ENCODE measurements at places on chromosomes 7 and 10.

DNA sequence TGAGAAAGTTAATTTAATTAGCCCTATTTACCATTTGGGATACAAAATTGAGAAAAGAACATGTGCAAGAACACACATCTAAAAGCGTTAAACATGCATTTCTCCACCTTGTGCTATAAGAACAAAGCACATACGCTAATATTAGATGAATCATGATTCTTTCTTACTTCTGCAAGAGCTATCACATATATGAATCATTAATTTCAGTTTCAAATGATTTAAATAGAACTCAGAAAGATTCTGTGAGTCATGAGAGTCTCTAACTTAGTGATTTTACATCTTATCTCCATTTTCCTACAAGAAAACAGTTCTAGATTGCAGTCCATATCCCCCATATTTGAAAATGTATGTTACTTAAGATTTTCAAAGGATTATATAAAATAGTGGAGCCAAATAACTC, 173.9 kb downstream of the RNLS start:
- DNase-seq = no peak

GRCh38 chr7:70134029-70134770, 535.9 kb downstream of the AUTS2 start:
- DNase-seq = no peak

DNA sequence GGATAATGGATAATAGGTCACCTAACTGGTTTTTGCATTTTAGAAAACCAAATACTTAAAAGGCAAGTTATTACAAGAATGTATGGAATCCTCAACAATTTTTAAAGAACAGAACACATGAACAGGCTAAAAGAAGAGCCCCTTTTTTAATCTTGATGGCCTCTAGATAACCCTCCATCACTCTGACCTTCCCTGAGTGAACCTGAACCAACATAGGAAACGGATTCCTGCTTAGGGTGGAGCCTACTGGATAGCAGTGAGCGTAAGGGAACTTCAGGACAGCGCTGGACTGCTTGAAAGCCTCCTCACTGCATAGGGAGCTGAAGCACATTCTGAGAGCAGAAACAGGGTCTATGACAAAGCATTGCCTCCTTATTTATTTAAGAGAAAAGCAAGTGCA, 20.5 kb downstream of the TRPV5 start:
- no peak for DNase-seq

DNA sequence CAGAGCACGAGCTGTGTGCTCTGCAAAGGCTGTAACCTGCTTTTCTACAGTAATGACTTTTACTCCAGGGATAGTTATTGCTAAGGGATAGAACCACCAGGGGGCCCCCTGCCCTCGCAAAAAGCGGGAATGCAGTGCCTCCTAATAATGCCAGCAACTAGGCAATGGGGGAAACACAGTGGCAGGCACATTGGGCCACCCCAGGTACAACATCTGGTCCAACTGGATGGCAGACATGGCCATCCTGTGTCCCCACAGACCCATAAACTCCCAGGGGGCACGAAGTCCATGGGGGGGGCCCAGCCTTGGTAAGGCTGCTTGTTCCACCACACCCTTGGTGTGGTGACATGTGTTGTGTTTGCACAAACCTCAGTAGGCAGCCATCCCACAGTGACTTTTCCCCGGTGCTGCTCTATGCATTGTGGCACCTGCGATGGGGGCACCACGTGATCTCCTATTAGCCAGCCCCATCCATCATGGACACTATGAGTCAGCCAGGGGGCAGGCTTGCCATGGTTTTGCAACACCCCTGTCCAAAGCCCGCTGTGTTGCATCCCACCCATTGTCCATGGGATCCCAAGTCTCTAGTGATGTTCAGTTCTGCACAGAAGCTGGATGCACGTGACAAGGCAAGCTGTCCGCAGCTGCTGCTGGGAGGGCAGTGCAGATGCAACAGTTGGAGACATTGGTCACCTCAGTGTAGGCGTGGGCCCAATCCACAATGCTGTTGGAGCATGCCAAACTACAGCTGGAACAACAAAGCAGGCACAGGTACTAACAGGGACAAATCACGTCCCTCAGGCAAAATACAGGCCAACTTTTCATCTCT, 84.0 kb downstream of the ANLN start:
- DNase-seq = no peak

GRCh38 chr10:3852147-3852904, 67.3 kb upstream of the KLF6 start:
- DNase-seq = peak; percentile 44

GRCh38 chr7:54883576-54883975, 124.6 kb upstream of the SEC61G start:
- no peak for DNase-seq

GRCh38 chr7:4610768-4611467, 71.2 kb upstream of the FOXK1 start:
- DNase-seq = peak; percentile 37

DNA sequence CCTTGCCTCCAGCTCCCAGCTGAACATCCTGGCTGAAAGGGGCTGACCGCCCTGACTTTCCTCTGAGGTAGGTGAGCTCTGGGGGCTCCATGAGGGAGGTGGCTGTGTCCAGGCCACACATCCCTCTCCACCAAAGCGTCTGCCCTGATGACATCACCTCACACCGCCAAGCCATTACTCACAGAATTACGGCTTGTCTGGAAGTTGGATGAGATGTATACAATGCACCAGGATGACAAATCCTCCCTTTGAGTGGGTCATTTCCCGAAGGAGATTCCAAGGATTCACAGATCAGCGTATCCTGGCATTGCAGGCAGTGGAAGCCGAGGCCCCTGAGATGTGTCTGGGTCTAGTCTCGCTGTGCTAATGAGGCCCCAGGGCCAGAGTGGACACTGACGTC, 15.1 kb upstream of the RET start:
- DNase-seq = no peak

- DNase-seq = no peak
These were observed 29.5 kb downstream of the TACC2 start for GRCh38 chr10:122018491-122018890.

DNA sequence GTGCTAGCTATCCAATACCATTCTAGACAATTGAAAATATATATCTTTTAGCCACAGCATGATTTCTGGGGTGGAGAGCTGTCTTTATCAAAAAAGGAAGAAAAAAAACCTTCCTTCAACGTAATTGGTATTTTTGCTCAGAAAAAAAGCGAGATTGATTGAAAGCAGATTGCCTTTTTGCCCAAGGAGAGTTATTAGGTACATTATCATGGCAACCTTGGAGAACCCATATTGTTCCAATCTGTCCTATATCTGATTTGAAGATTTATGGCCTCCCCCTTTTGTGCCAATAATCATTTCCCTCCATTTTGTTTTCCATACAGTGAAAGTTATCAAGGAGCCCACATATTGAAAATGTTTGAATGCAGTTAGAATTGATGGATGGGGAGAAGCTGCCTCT, 544.5 kb downstream of the KCNMA1 start:
- no peak for DNase-seq

Measured in activated gamma-delta T cell treated with anti-CD3 and anti-CD28 coated beads, Interleukin-2, amount 50 U/mL, for 16 hours (primary cell).